ENCODE measurements at places on chromosomes 3 and 15.

- DNase-seq: no peak
These were observed 16.5 kb downstream of the ANXA2 start for GRCh38 chr15:60381148-60381788.

- DNase-seq: no peak
These were observed 15.7 kb downstream of the TF start for GRCh38 chr3:133761605-133762484.

GRCh38 chr3:183824761-183825455, 469 bp downstream of the MAP6D1 start:
- no peak for DNase-seq

GRCh38 chr3:16490062-16490619, 23.4 kb downstream of the RFTN1 start:
- no peak for DNase-seq

DNA sequence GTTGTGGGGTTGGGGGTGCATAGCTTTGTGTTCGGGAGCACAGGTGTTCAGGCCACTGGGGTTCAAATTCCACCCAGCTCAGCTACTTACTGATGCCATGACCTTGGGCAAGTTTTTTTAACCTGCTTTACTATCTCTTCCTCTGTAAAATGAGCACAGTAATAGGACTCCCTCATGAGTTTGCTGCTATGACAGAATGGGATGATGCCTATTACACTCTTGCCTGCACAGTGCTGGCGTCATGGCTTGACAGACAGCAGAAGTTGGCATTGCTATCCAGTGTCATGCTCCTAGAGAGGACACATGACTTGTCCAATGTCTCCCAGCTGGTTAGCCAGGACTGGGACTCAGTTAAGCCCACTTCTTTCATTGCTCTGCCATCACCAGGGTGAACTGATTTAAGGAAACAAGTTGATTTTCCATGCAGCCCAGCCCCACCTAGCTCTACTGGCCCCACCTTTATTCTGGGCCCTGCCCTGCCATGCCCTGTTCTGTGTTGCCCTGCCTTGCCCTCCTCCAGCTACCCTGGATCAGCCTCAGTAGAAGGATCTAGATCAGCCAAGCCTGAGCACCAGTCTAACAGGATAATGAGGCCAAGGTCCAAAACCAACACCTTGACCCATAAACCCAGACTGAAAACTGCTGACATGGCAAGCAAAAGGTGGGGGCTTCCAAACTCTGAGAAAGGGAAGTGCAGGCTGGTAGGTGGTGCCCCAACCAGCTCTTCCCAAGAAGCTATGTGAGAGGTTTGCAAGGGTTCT, 155.8 kb upstream of the ATP11B start:
- DNase-seq: no peak

- DNase-seq: no peak
These were observed 34.6 kb upstream of the TMEM45A start for GRCh38 chr3:100457811-100458210.

GRCh38 chr3:133237380-133237779, 162.5 kb upstream of the BFSP2 start:
- no peak for DNase-seq

DNA sequence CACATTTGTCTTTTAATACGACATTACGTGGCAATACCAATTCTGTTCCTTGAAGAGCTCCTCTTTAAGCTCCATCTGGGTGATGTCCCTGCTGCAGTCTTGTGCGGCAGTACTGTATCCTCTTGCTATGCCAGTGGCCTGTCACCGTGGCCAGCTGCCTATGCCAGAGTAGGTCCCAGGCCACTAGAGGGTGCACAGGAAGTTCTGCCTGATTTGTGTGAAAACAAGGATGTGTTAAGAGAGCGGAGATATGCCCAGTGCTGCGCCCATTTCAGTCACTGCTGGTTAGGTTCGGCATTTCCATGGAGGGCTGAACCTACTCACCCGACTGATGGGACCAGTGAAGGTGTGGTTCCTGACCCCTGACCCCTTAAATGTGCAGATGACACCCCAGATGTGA, 25.2 kb downstream of the NIPA1 start:
- no peak for DNase-seq

- DNase-seq: no peak
These were observed 32.1 kb downstream of the CDC25A start for GRCh38 chr3:48156163-48156562.

Measured in CD4-positive, alpha-beta T cell treated with Interleukin-6 at 100 ng/mL for 8 hours (primary cell).